Vagina (tissue), 2 donors: ENCODE measurements at places on chromosomes 3 and 15. TPM values are rescaled to one million over a fixed set of nuclear protein-coding genes. Genes with fewer than 3 reads are reported as not detected.

DNA sequence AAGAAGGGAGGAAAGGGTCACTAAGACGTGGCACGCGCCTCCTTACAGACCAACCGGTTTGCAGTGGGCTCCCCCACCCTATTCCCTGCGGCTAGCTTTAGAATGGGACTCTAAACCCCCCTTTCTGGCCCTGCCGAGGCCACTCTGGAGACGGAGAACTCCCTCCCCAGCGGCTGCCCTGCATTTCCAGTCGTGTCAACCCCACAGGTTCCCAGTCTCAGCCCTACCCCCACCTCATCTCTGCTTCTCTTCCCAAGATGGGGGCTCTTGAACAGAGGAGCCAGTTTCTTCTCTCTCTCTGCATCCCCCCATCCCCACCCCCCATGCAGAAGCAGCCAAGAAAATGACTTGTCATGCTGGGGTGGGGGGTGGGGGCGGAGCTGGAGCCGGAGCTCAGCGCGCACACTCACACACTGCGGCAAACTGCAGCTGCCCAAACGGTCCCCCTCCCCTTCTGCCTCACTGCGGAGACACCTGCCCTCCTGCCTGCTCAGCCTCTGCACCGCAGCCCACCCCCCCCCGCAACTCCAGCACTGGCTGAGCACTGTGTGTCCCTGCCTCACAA, 871 bp downstream of the MAP1A start:
- DNase-seq: peak; percentile 87

DNA sequence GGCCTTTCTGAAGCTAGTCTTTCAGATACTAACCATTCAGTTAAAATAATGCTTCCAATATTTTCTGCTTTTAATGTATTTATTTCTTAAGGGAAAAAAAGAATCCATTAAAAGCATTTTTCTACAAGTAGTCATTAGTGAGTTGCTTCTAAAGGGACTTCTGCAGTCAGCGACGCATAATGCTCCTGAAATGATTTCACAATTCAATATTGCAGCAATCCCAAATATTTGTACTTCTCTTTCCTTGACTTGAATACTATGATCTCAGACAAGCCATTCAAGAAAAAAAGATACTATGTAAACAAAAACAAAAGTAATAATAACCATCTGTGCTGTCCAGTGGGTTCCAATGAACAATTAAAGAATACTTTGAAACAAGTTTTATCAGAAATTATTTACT, 681.0 kb downstream of the DIPK2A start:
- DNase-seq: no peak

DNA sequence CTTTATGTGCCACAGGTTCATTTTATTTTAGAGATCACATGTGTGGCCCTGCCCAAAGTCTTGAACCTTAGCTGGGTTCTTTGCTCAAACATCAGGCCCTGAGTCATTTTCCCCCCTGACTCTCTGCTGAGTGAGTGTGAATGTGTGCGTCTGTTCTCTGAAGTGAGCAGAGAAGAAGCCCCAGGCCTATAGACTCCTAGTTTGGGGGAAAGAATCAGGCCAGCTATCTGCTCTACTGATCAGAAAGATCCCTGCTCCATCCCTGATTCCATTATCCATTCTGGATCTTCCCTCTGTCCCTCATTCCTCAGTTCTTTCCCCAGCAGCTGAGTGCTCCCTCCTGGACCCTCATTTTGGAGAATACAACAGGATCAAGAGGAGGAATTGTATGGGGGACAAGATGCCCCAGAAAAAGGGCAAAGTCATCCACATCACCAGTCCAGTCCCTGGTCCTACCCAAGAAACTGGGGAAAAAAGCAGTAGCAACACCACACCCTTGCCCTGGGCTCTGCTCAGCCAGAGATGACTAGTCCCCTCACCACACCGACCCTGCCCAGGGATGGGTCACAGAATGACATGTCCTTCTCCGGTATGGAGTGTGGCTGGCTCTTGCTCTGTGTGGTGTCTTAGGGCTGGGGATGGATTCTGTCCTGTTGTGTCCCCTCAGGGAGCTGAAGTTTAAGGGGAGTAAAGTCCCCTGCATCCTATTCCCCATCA, 3.2 kb downstream of the DUOX1 start:
- DNase-seq: no peak

GRCh38 chr15:71809346-71809745, 1.0 kb upstream of the NR2E3 start:
- DNase-seq: no peak

- no peak for DNase-seq
Observed at GRCh38 chr15:39613271-39613670, 32.4 kb downstream of the THBS1 start.

DNA sequence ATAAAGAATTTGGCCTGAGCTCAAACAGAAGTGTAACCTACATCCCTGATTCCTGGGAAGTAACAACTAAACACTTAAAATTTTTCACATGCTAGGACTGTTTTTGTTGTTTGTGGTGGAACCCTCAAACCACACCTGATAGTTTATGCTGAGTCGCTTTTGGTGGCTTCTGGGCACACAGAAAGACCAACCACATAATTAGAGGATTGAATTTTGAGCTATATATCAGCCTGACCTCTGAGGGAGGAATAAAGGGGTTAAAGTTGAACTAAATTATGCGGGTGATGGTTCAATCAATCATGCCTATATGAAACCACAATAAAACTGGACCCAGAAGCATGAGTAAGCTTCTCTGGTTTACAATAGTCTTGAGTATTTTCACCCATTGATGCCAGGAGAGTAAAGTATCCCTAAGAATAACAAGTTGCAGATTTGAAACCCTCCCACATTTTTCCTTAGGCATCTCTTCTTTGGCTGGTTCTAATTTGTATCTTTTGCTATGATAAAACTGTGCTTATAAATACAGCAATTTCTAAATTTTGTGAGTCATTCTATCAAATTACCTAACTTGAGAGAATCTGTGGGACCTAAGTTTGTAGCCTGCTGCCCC, 1304.5 kb upstream of the GBE1 start:
- no peak for DNase-seq

GRCh38 chr3:195058336-195059005, 212.5 kb downstream of the XXYLT1 start:
- DNase-seq: no peak

GRCh38 chr15:91407269-91407889, 307.3 kb downstream of the SV2B start:
- no peak for DNase-seq

DNA sequence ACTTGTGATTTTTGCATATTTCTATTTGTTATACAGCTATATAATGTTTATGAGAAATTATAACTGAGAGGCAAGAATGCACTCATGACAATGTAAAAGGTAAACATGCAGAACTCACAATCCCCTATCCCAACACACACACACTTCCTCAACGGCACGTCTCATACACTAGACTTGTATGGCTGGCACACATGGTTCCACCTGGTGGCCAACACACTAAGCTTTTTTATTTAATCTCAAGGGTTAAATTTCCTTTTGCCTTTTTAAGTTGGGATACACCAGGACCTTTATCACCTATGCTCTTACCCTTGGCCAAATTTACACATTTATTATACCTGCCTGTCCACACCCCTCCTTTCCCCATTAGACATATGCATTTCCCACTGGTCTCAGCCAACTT, 88.6 kb upstream of the PSMD6 start:
- DNase-seq: no peak

Gene SGO1
- 10.8 TPM for total RNA-seq

Gene CHDH
- total RNA-seq: 1.7 TPM

Gene SCN11A
- total RNA-seq: not detected

Gene LRRN1
- total RNA-seq: 1.7 TPM

Gene PLCL2
- total RNA-seq: 5.6 TPM

Gene CD200R1L
- not detected for total RNA-seq

Gene ZNF860
- 2.0 TPM for total RNA-seq
